ENCODE measurements at places on chromosomes 13 and 19.
A peak's percentile ranks its signal among the peaks of the same experiment; 100 is the strongest.

DNA sequence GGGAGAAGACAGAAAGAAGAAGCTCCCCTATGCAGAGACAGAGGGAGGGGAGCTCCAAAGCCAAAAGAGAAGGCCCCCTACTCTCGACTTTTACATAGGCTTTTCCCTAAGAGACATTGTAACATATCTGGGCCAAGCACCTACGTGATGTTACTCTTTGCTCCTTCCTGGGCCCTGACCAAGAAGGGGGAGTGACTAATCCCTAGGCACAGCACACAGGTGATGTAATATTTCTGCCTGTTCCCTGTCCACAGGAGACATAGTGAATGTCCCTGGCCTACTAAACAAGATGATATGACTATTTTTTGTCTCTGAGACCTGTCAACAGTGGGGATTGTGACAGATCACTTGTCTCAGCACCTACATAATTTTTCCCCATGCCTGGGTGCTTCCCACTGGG is 15.9 kb upstream of the ZNF254 start:
- no peaks in the 10 kb centered on the region for H3K27me3 ChIP-seq
- no peak overlapping the region for H3K27ac ChIP-seq
- peaks cover 79% of the 10 kb centered on the region for H3K36me3 ChIP-seq
- no peak for DNase-seq

DNA sequence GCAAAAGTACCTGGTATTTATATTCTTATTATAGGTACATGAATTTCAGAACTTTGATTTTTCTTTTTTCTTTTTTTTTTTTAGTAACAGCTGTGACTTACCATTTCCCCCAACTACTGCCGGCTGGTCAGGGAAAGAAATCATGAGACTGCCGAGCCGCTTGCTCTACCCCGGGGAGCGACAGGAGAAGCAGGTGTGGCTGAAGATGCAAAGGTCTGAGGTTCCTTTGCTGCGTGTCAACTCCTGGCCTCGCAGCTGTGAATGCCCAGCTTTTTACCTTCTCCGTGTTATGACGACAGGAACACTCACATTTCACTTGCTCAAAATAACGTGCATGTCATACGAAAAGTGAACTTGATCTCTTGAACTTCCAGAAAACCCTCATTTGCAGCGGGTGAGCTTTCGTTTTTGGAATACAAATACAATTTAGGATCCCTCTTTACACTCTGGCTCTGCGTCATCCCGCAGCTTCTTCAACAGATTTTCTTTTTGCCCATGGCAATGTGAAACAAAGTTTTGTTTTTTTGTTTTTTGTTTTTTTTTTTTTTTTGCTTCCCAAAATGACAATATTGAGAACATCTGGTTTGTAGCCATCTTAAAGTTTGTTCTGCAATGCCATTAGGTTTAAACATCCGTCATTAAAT is 117.9 kb downstream of the EFNB2 start:
- no peaks in the 10 kb centered on the region for H3K36me3 ChIP-seq
- H3K4me1 ChIP-seq = peaks cover 6% of the 10 kb centered on the region
- H3K4me3 ChIP-seq = no peak overlapping the region
- DNase-seq = no peak

GRCh38 chr19:33831825-33832224 is 35.2 kb downstream of the KCTD15 start:
- H3K36me3 ChIP-seq = no peaks in the 10 kb centered on the region
- no peak for DNase-seq
- peaks cover 22% of the 10 kb centered on the region for H3K27me3 ChIP-seq
- H3K27ac ChIP-seq = no peak overlapping the region
- H3K4me1 ChIP-seq = no peaks in the 10 kb centered on the region

GRCh38 chr19:45578861-45579260 is 5.7 kb downstream of the OPA3 start:
- H3K36me3 ChIP-seq = peaks cover 25% of the 10 kb centered on the region
- peaks cover 29% of the 10 kb centered on the region for H3K4me1 ChIP-seq
- H3K27ac ChIP-seq = no peak overlapping the region
- no peaks in the 10 kb centered on the region for H3K27me3 ChIP-seq

GRCh38 chr13:106649495-106649894 is 81.6 kb upstream of the ARGLU1 start:
- H3K27ac ChIP-seq = no peak overlapping the region
- H3K4me3 ChIP-seq = no peak overlapping the region
- H3K27me3 ChIP-seq = peaks cover 24% of the 10 kb centered on the region
- no peaks in the 10 kb centered on the region for H3K4me1 ChIP-seq
- H3K36me3 ChIP-seq = no peaks in the 10 kb centered on the region

GRCh38 chr19:48844472-48844871 is 8.2 kb upstream of the HSD17B14 start:
- no peaks in the 10 kb centered on the region for H3K36me3 ChIP-seq
- no peak overlapping the region for H3K27ac ChIP-seq
- no peaks in the 10 kb centered on the region for H3K4me1 ChIP-seq

DNA sequence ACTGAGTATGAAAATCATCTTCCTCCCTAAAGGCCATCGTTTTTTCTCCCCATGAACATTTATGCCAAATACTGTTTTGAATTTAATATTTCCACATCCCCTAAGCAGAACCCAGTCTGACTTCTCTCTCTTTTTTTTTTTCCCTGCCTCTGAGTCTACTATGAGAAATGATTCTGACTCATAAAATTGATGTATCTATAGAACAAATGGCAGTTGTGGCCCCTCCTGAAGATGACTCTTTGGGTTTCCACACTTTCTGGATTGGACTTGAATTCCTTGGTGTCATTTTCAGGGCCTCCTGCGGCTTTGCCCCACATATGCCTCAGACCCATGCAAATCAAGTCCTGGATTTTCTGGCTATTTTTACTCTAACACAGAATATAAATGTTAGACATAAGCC is 22.7 kb upstream of the NAXD start:
- H3K27me3 ChIP-seq = no peaks in the 10 kb centered on the region
- no peaks in the 10 kb centered on the region for H3K36me3 ChIP-seq
- no peak overlapping the region for H3K4me3 ChIP-seq
- H3K4me1 ChIP-seq = peaks cover 3% of the 10 kb centered on the region
- no peak overlapping the region for H3K27ac ChIP-seq
- no peak for DNase-seq

GRCh38 chr19:56350416-56351045 is 35.9 kb upstream of the ZSCAN5A start:
- H3K27me3 ChIP-seq = no peaks in the 10 kb centered on the region
- no peak overlapping the region for H3K4me3 ChIP-seq
- no peaks in the 10 kb centered on the region for H3K36me3 ChIP-seq
- H3K27ac ChIP-seq = no peak overlapping the region
- DNase-seq = no peak

DNA sequence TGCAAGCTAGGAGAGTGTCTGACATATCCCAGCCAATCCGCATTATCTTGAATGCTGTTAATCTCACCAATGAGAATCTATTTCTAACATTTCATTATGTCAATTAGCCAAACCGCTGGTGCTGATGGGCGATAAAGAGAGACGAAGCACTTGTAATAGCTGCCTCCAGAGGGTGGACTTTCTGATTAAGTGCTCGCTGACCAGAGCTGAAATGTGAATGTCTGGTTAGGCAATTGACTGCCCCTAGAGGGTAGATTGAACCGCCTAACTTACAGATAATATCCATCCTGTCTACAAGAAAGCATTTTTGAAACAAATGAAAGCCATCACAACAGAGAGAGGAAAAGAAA is 552 bp upstream of the GRWD1 start:
- peak overlapping the region; percentile 96 for H3K27ac ChIP-seq
- H3K27me3 ChIP-seq = peaks cover 24% of the 10 kb centered on the region
- DNase-seq = peak; percentile 43
- H3K4me3 ChIP-seq = peak overlapping the region; percentile 93

DNA sequence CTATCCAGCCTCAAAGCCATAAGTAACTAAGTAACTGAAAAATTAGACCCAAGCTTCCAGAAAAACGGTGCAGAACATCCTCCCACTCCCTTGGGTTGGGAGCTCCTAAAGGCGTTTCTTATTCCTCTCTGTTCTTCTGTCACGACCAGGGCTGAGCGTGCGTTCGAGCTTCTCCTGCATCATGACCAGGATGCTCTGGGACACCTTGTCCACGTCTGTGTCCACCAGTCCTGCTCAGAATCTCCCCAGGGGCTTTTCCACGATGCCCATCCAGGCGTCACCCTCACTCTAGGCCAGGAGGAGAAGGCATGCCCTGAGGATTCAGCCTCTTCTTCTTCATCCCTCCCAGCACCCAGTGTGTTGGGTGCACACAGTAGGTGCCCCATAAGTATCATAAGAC is 37.8 kb upstream of the GAS6 start:
- DNase-seq = peak; percentile 20
- no peaks in the 10 kb centered on the region for H3K36me3 ChIP-seq
- H3K4me1 ChIP-seq = no peaks in the 10 kb centered on the region
- no peak overlapping the region for H3K27ac ChIP-seq

- no peak for DNase-seq
- peaks cover 6% of the 10 kb centered on the region for H3K4me1 ChIP-seq
- H3K27me3 ChIP-seq = no peaks in the 10 kb centered on the region
- H3K36me3 ChIP-seq = peaks cover 80% of the 10 kb centered on the region
- no peak overlapping the region for H3K4me3 ChIP-seq
These were observed 63.1 kb downstream of the COG3 start for GRCh38 chr13:45527699-45528462.

DNA sequence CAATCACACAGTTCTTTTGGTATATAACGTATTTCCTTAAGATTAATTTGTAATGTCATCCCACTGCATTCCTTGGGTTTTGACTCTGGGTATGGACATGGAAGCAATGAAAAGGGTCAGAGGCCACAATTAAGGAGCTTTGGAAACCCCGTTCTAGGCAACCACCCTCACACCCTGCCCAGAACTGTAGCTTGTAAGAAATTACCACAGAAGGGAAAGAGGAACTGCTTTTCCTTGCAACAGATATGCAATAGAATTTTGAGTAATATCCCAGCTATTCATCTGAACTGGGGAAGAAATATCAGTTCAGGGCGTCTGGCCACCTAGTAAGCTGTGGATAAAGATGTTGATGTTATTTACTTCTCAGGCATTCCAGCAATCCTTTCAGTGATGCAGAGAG is 985 bp upstream of the CLC start:
- H3K4me3 ChIP-seq = no peak overlapping the region
- no peaks in the 10 kb centered on the region for H3K36me3 ChIP-seq
- peaks cover 19% of the 10 kb centered on the region for H3K27me3 ChIP-seq
- DNase-seq = no peak
- H3K27ac ChIP-seq = no peak overlapping the region

GRCh38 chr13:67299072-67299635 is 69.0 kb upstream of the PCDH9 start:
- no peaks in the 10 kb centered on the region for H3K36me3 ChIP-seq
- DNase-seq = no peak
- H3K27ac ChIP-seq = no peak overlapping the region

DNA sequence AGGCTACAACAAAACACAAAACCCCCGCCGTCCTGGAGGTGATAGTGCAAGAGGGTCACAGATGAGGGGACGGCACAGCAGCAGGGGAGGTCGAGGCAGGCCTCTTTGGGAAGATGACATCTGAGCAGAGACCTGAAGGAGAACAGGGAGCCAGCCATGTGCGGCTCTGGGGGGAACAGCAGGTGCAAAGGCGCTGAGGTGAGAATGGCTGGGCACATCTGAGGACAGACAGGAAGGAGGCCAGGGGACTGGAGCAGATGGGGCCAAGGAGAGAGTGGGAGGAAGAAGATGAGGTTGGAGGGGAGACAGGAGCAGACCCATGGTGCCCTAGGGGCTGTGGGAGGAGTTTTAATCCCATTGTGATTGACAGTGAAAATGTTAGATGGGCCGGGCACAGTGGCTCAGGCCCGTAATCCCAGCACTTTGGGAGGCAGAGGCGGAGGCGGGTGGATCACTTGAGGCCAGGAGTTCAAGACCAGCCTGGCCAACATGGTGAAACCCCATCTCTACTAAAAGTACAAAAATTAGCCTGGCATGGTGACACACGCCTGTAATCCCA is 1.8 kb upstream of the CKM start:
- peaks cover 42% of the 10 kb centered on the region for H3K27me3 ChIP-seq
- no peaks in the 10 kb centered on the region for H3K4me1 ChIP-seq
- H3K36me3 ChIP-seq = no peaks in the 10 kb centered on the region

DNA sequence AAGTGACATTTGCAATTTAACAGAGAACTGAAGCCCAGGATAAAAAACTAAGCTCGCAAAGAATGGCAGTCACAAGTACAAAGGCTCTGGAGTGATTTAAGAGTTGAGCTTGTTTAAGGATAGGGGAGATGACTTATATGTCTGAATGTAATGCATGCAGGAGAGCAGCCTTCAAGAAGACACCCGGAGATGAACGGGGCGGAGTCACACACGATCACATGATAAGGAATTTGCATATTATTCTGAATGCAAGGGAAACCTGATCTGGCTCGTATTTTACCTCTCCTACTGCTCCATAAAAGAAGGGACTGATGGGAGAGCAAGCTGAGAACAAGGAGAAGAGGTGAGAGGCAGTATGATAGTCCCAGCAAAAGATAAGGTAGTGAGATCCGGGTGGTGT is 12.9 kb downstream of the TBC1D4 start:
- no peaks in the 10 kb centered on the region for H3K36me3 ChIP-seq
- H3K27me3 ChIP-seq = peaks cover 18% of the 10 kb centered on the region
- H3K27ac ChIP-seq = no peak overlapping the region
- H3K4me1 ChIP-seq = no peaks in the 10 kb centered on the region

DNA sequence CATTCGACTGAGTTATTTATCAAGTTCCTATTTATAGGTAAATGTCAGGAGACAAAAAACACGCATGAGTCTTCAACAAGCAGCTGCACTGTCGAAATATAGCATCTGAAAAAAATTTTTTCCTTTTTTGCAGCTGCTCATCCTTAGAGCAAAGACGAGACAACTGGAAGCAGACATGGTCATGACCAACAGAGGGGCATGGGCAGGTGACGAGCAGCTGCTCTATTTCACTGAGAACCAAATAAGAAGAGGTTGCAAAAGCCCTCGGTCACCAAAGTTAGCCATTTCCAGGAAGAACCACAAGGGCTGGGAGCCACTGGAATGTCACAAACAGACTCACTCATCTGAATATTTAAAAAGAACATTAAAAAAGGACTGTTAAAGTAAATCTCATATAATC is 22.2 kb downstream of the SOHLH2 start:
- no peaks in the 10 kb centered on the region for H3K4me1 ChIP-seq
- no peaks in the 10 kb centered on the region for H3K27me3 ChIP-seq
- H3K36me3 ChIP-seq = no peaks in the 10 kb centered on the region

GRCh38 chr13:40189426-40189825 is 477.0 kb downstream of the FOXO1 start:
- peak overlapping the region; percentile 88 for H3K27ac ChIP-seq
- no peaks in the 10 kb centered on the region for H3K36me3 ChIP-seq
- peak overlapping the region; percentile 44 for H3K4me3 ChIP-seq
